DMS79 treated with DMSO at 0.1 percent for 48 hours (cell line): ENCODE measurements at places on chromosomes 11 and 22.

DNA sequence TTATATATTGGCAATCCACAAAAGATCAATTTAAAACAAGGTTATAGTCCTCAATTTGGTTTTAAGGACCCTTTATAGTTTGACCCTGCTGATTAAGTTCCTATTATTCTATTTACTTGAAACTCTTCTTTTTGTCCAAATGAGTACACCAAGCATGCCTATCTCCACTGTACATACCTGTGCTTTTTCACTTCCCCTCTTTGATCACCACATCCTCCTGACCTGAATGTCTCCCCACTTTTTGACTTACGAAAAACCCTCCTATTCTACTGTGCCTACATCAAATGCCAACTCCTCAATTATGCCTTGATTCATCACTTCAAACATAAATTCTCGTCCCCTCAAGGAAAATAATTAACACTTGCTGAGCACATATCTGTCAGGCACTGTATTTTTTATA is 113.5 kb downstream of the SOX6 start:
- DNase-seq, result no peak

- no peak for DNase-seq
Observed at GRCh38 chr11:3055891-3056290, 1.3 kb downstream of the CARS1 start.

DNA sequence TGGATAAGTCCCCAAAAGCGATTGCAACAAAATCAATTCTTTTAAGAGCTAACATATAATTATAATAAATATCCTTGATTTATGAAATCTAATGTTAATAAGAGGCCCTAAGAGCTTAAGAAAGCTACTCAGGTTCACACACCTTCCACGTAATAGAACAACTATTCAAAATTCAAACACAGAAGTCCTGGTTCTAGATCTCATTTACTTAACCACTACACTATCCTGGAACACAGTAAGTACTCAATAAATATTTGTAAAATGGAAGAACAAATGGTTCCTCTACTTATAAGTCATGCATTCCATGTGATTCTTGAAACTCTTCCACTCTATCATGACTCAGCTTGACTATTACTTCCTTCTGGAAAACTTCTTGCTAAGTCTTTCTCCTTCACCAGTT is 268.2 kb downstream of the FAM181B start:
- no peak for DNase-seq

- DNase-seq, result no peak
Observed at GRCh38 chr11:67066333-67066709, 9.7 kb downstream of the RHOD start.

- no peak for DNase-seq
Observed at GRCh38 chr11:73667891-73668290, 21.5 kb downstream of the PLEKHB1 start.

DNA sequence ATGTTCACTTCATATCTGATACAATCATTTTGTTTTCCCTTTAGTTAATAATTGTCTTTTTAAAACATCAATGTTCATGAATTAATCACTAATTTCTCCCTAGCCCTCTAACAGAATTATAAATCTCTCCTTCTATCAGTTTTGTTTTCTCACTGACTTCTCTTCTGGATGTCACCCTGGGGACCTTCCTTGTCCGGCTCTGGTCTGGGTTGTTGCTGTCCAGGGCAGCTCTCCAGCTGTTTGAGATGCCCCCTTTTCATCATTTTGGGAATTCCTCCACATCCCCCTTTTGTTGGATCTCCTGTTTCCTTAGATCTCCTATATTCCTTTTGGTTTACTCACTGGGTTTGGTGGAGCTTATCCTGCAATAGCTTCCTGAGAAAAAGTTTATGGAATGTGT is 35.6 kb upstream of the PSMA1 start:
- DNase-seq, result no peak

- no peak for DNase-seq
Observed at GRCh38 chr11:40328890-40329614, 1130.4 kb downstream of the LRRC4C start.

DNA sequence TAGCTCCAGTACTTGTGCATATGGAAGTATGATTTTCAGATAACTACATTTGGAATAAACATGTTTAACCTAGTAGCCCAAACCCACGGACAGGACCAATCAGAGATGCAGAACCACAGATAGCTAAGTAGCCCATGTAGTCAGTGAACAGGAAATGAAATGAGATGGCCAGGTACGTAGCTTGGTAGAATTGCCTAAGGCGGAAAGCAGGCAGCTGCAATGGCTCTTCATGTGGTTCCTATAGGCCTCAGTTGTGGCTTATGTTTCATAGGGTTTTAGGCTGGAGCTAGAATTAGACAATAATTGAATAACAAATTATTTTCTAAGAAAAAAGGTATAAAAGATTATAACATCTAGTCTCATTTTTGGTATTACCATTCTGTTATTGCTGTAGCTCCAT is 86.4 kb upstream of the B3GNT6 start:
- no peak for DNase-seq

- no peak for DNase-seq
Observed at GRCh38 chr22:37355174-37355573, 72.1 kb downstream of the ELFN2 start.

DNA sequence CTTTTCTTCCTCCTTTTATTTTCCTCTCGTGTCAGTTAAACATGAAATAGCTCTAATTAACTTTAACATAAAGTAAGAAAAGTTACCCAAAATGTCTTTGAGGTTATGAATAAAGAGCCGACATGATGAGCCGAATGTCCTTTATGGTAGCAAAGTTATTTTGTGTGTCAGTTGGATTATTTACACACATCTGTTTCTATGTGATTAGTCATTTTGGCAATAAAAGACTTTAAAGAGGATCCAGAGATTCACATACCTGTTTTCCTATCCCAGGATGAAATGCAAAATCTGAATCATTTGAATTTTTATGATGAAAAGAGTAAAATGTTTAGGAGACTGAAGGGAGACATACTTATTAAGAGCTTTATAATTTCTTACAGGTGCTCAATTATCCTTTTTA is 34.0 kb upstream of the TECTA start:
- DNase-seq, result no peak

- no peak for DNase-seq
Observed at GRCh38 chr11:122317305-122317704, 201.3 kb upstream of the BLID start.

DNA sequence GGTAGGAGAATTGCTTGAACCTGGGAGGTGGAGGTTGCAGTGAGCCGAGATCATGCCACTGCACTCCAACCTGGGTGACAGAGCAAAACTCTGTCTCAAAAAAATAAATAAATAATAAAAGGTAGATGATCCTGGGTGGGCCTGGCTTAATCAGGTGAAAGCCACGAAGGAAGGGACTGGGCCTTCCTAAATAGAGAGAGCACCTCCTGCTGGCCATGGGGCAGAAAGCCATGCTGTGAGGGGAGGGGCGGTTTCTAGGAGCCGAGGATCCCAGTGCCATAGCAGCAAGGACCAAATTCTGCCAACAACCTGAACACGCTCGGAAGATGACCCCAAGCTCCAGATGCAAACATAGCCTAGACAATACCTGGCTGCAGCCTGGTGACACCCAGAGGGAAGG is 24.5 kb upstream of the DGKZ start:
- DNase-seq, result no peak

- DNase-seq, result no peak
Observed at GRCh38 chr11:33016654-33017053, 976 bp downstream of the DEPDC7 start.

- DNase-seq, result no peak
Observed at GRCh38 chr11:122140500-122140899, 24.5 kb upstream of the BLID start.

DNA sequence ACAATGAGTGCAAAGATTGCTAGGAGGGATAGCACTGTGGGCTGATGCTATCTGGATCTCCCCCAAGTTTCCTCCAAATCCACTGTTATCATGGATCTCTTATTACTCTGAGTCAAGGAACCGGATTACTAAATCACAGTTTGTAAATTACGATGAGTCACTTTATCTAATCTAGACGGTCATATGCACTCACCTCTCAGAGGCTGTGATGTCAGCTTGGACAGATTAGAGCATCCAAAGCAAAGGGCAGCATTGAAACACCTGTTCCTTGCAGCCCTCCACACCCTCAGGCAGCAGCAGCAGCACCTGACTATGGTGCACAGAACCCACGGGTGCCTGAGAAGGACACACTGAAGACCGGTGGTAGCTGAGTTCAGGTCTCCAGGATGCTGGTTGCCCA is 14.0 kb upstream of the POU2AF1 start:
- no peak for DNase-seq

- DNase-seq, result no peak
Observed at GRCh38 chr11:134036492-134037045, 32.3 kb upstream of the JAM3 start.

DNA sequence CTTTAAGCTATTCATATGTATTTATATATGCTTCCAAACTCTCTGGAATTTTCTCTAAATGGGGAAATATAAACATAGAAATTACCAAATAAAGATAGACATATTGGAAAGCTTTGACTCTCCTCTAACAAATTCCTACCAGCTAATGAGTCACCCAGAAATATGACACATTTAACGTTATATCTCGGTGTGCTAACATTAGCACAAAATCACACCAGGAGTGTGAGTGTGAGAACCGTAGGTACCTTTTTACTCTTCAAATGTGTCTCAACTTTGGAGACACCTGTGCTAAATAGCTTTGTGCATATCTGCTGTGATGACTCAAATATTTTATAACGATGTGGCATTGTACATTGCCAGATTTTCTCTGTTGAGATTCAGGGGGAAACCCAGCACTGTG is 714.4 kb downstream of the METTL15 start:
- DNase-seq, result no peak

GRCh38 chr11:70299636-70300035 is 29.1 kb downstream of the PPFIA1 start:
- DNase-seq, result no peak

- no peak for DNase-seq
Observed at GRCh38 chr22:49508561-49508960, 319.1 kb downstream of the BRD1 start.

DNA sequence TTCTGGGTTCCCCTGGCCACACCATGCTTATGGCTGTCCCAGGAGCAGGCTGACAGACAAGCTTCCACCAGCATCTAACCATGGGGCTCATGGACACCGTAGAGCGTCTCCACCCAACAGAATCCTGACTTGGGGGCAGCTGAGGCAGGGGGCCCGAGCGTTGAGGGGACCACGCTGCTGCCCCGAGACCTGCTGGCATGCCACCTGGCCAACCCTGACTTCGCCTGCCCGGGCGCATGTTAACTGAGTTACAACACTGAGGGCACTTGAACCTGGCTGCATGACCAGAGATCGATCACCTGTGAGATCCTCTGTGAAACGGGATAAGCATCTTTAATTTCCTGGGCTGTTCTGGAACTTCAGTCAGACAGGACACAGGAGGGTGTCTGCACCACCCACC is 13.7 kb downstream of the PPM1F start:
- no peak for DNase-seq

GRCh38 chr22:38989466-38989865 is 7.3 kb downstream of the APOBEC3B start:
- DNase-seq, result no peak

GRCh38 chr11:77658213-77659013 is 20.8 kb upstream of the CLNS1A start:
- no peak for DNase-seq

DNA sequence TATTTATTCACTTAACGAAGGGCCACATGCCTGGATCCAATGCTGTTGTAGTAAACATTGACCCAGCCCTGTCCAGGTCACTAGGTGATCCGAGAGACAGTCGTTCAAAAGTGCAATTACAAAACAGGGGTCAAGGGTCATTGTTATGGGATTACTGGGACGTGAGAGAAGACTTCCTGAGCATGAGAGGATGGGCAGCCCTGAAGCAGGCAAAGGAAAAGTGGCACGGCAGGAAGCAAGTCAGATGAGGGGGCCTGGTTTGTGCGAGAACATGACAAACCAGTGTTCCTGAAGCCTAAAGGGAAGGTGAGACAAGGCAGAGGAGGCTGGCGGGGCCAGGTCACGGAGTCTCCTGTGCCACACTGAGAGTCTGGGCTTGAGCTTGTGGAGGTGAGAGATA is 15.8 kb upstream of the MMP20 start:
- no peak for DNase-seq

DNA sequence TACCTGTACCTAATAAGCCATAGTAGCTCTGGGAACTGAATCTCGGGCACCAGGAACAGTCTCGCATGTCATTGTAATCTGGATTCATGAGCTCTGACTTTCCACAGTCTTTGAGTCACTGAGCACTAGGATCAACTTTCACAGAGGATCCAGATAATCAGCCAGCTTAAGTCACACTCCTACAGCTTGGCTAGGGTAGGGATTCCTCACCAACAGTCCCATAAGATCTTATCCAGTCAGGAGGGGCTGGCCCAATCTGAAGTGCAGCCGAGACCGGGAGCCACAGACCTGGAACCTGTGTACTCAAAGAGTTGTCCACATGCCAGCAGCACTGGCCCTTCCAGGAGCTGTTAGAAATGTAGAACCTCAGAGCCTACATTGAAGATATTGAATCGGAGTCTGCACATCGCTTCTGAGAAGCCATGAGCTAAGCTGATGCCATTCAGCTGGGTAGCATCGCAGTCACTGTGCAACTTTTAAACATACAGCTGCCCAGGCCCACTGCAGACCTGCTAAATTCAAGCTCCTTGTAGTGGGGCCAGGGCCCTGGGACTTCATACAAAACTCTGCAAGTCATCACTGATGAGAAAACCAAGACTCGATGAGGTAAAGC is 538.8 kb upstream of the B3GAT1 start:
- DNase-seq, result no peak

GRCh38 chr11:12159351-12160099 is 49.1 kb downstream of the MICAL2 start:
- no peak for DNase-seq

- DNase-seq, result no peak
Observed at GRCh38 chr22:22711532-22711913, 67.1 kb downstream of the GGTLC2 start.
